B cell (primary cell): ENCODE measurements at places on chromosomes 6 and 20.
A peak's percentile ranks its signal among the peaks of the same experiment; 100 is the strongest.

DNA sequence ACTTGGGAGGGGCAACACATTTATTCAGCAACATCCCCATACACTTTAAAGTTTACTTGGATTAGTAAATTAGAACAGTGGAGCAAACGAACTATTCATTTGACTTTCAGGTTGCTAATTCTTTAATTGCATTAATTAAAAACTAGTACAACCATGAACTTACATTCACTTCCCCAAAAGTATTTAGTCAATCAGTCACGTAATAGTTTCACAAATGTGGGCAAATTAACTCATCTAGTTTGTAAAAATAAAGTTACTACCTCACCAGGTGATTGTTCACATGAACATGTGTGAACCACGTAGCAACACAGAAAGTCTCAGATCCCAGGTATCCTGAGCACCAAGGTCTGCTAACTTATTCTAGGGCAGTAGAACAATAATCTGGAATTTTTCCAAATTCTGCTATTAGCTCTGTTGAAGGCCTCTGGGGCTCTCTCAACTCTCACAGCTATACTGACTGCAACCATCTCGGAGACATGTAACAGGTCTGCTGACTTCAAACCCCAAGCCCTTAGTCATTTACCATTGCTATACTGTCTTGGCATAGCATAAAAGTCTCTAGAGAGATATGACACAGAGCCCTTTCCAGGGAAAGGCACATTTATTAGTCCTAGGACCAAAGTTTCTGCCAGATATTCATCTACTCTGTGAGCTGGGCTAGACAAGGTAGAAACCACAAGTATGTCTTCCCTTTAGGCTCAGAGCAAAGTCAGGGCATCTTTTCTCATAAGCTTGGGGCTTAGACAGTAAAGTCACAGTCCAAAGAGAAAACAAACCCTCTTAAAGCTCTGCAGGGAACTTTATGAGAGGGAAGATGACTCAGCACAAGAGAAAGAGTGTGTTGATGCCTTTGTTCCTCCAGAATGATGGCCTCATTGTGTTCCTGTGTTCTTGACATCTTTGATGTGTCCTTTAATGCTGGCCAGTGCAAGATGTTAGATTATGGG is 50.9 kb upstream of the CCDC28A start:
- no peak for DNase-seq

DNA sequence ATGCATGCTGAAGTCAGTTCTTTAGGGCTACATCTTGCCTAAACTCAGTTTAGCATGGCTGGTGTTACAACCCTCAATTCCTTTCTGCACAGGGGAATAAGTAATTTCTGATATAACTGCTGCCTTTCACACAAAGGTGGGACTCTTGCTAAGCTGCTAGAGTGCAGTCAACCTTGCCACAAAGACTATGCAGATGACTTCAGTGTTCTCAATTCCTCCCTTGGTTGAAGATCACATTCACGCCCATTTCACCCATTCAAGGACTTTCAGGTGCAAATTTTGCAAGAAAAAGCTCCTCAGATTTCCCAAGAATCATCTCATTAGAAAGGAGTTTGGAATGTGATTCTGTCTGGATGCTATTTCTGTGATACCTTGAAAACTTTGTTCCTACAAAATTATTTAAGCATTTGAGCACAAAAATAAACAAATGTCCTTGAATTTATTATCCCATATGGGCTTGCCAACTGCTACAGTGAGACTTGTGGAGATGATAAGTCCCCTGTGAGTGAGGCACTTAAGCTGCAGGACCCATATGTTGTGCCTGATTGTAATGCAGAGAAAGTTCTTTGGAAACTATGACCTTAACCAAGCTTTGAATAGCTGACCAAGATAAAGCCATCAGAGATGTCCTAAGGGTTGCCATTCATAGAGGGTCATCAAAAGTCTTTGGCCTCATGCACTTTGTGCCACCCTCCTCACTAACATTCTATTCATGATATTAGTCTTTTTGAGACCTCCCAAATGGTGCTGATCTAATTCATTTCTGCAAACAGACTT is 111.8 kb downstream of the PLCB4 start:
- DNase-seq: no peak

DNA sequence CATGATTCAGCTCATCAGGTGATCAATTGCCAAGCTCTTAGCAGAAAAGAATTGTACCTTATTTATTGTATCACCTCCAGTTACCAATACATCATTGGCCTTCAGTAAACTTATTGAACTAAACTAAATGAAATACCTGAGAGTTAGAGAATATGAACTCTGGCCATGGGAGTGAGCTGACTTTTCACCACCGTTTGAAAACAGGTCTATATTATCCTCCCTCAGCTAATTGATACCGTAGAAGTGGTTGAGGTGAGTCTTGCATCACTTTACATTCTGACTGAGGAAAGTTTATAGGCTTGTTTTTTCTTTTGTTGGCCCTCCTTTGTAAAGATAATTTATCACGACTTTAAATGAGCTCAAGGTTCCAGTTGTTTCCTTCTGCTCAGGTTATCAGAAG is 52.5 kb upstream of the ADGRG6 start:
- DNase-seq: no peak

GRCh38 chr6:69631552-69632346 is 165.1 kb downstream of the LMBRD1 start:
- no peak for DNase-seq

GRCh38 chr6:150764334-150765066 is 101.0 kb upstream of the MTHFD1L start:
- peak; percentile 16 for DNase-seq

DNA sequence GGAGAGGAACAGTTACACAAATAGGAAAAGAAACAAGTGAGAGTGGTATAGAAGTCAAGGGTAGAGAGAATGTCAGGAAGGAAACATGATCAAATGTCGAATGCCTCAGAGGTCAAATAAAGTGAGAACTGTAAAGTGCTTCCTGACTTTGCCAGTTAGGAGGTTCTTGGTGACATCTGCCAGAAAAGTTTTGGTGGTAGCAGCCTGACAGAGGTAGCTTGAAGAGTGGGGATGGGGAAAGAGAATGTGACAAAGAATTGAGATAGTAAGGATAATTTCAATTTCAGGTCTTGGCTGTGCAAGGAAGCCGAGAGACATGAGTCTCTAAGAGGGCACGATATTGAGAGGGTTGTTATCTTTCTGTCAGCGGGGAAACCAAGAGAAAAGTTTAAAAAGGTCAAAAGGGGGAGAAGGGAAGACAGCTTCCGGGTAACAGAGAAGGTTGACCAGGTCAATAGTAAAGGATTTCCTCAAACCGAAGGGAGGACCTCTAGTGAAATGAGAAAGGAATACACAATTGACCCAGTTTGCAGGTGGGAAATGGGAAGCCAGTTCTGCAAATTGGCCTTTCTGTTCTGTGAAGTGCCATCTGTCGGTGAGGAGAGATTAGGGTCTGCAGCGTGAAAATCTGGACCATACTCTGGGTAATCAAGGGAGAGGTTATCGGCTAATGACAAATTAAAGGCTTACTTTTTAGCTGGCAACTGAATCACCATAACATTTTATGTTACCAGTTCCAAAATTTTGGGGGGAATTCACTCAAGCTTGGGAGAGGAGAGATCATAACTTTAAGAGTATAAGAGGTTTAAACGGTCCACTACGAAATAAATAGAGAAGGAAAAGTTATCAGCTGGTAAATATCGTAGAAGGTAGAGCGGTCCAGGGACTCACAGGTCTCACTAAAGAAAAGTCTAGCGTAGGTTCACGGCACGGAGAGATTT is 973 bp upstream of the BRD2 start:
- DNase-seq: peak; percentile 77

- peak; percentile 82 for DNase-seq
Measured at GRCh38 chr20:62501801-62502495, 26.2 kb upstream of the GATA5 start.

- DNase-seq: no peak
Measured at GRCh38 chr6:165662749-165663376, at the start of gene PDE10A. Gene PDE10A (minus strand): TSS chr6:165663241. CDS start chr6:165662811, 430 bp downstream.

- DNase-seq: peak; percentile 42
Measured at GRCh38 chr6:129749749-129750120, 39.8 kb upstream of the ARHGAP18 start.

GRCh38 chr6:157092736-157093135 is 230.6 kb downstream of the TMEM242 start:
- DNase-seq: no peak

- no peak for DNase-seq
Measured at GRCh38 chr6:115735610-115736009, 325.1 kb downstream of the FRK start.

- no peak for DNase-seq
Measured at GRCh38 chr20:45028424-45029136, 62.3 kb downstream of the STK4 start.

DNA sequence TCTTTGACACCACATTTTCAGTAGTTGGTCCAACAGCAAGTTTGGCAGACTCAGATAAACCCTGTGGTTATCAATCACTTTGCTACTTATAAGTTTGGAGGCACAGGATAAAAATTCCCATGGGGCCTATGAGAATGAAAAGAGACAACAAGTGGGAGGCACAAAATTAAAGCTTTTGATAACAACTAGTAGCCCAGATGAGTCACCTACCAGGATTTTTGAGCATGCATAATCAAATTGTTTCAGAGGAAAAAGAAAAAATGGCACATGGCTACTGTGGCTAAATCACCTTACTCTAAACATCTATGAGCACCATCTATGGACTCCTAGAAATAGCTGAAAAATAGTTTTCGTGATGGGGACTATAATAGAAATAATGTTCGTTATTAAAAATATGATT is 40.8 kb upstream of the BMP5 start:
- DNase-seq: no peak

DNA sequence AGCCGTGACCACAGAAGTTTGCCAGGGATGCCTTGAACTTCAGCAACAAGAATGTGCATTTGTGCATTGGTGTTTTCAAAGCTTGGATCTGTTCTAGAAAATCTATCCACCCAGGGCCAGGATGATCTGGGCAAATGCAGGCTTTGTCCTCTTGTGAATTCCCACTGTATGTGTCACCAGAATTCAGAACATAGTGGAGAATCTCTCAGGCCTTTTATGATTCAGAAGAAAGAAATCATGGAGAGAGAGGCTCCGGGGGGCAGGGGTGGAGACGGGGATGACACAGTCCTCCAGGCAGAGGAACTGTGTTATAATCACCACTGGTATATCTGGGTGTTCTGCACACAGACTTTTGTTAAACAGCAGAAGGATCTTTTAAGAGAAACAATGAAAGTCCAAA is 304.1 kb downstream of the CDH4 start:
- DNase-seq: no peak

GRCh38 chr20:53301869-53302268 is 291.8 kb downstream of the ZNF217 start:
- no peak for DNase-seq

- no peak for DNase-seq
Measured at GRCh38 chr20:7977709-7978108, 37.5 kb upstream of the HAO1 start.

- DNase-seq: no peak
Measured at GRCh38 chr20:63471002-63471716, 1.3 kb downstream of the KCNQ2 start.

DNA sequence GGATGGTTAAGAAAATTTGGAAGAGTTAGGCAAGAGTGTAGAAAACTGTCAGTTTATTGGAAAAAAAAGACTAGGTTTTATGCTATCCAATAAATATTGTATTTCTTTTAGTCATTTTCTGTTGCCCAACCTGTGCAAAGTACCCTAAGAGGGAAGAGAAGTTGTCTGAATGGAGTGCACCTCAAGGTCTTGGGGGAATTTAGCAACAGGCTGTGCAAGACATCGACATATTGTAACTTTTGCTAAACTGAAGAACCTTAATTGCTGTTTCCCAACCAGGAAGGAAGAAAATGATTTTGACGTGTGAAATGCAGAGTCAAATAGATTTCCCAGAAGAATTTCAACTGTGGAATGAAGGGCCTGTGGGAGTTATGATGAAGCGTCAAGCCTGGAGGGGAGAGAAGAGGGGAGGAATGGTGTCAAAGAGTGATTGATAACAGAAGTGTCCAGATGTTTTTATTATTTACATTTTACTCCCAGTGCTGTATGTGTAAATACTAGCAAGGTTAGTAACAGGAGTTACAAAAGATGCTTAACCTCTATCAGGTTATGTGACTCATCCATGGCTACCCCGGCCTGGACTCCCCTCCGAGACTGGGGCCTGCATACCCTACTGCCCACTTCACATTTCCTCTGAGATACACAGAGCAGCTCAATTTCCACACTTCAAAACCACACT is 246.8 kb downstream of the MYLK4 start:
- no peak for DNase-seq

- no peak for DNase-seq
Measured at GRCh38 chr6:93304505-93304904, 114.9 kb downstream of the EPHA7 start.

- DNase-seq: peak; percentile 31
Measured at GRCh38 chr6:138593124-138593877, 94.0 kb upstream of the NHSL1 start.

GRCh38 chr20:24149881-24150307 is 161.3 kb upstream of the GGTLC1 start:
- no peak for DNase-seq

DNA sequence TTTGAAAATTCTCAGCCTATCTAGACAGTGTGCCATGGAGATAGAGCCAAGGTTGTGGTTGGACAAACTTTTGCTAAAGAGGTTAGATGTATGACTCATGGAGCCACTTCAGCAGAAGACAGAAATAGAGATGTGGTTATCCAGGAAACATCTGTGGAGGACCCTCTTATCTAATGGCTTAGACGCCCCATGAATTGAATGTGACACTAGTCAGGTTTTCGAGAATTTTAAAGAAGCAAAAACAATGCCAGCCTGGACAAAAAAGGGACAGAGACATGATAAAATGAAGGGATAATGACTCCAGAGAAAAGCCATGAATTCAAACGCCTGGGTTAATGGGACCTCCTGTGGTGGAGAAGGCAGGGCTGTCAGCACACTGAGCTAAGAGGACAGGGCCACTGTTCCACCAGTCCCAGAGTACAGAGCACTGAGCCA is 280.5 kb downstream of the CLVS2 start:
- DNase-seq: no peak

DNA sequence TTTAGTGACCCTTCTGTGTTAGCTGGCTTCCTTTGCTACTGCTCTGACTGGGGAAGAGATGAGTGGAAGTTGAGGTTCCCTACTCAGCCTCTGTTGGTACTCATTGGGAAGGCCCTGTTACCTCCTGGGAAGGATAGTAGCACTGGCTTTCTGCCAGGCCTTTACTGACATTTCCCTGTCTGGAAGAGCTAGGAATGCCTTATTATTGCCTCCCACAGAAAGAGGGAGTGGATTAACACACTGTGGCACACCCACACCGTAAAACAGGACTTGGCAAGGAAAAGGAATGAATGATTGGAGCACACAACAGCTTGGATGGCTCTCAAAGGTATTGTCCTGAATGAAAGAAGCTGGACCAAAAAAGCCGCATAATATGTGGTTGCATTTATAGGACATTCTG is 12.2 kb downstream of the ZNF831 start:
- no peak for DNase-seq

DNA sequence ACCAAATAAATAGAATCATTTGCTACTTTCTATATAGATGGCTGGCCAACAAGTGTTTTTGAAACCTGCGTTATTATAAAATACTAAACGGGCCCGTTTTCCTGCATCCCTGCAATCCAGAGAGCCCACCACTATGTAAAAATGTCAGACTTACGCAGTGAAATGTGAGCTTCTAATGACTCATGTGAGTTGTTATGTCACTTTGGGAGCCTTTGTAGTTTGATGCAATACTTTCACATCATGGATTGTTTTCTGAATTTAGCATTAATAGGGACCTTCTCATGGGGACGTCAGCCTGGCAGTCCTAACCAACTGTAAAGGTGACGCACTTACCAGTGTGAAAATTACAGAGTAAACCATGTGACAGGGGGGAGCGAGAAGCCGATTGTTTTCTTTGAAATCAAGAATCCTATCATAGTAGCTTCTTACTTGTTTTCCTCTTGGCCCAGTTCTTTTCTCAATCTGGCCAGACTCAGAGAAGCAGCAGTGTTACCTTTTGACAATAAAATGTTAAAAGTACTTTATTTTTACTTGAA is 75.3 kb downstream of the SSR1 start:
- no peak for DNase-seq
